NCI-H2107 (cell line): ENCODE measurements at places on chromosomes 2 and 18.

DNA sequence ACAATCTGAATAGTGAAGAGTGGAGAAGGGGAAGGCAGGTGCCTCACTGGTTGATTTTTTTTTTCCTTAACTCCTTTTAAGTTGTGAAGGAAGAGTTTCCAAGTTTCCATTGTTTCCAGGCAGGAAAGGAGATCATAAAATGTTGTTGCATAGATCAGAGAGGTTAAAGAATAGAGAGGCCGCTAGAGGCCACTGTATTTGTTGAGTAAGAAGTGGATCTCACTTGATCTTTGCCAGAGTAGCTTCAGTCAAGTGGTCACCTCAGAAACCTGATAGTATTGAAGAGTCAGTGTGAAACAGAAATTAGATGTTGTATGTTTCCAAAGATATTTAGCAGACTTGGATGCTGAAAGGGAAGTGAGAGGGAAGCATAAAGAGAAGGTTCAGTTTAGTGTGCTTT is 17.6 kb downstream of the CTNNA2 start:
- no peak for DNase-seq

GRCh38 chr2:160794926-160795325 is 301.3 kb upstream of the RBMS1 start:
- no peak for DNase-seq

GRCh38 chr2:56473524-56473923 is 289.7 kb downstream of the CCDC85A start:
- DNase-seq = no peak

DNA sequence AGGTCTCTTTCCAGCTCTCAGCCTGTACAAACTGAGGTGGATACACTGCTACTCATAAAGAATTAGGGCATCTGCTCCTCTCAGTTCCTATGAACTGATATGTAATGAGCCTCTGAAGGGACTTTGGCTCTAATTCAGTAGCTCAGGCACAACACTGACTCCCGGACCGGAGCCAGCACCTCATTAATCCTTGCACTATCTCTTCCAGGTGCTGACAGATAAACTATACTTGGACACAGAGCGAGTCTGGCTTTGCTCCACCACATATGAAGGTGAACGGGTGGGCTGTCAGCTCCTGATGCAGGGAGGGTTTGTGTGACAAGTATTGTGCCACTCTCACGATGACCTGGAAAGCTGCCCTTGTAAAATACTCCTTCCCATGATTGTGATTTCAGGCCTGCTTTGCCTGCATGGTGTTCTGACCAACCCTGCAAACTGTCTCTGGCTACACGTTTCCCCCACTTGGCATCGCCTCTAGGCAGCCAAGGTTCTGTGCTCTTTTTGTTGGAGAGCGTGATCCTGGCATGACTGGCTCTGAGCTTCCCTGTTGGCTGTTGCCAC is 111.6 kb upstream of the LMAN1 start:
- DNase-seq = no peak

GRCh38 chr18:31688606-31689005 is 4.2 kb upstream of the B4GALT6 start:
- DNase-seq = no peak

DNA sequence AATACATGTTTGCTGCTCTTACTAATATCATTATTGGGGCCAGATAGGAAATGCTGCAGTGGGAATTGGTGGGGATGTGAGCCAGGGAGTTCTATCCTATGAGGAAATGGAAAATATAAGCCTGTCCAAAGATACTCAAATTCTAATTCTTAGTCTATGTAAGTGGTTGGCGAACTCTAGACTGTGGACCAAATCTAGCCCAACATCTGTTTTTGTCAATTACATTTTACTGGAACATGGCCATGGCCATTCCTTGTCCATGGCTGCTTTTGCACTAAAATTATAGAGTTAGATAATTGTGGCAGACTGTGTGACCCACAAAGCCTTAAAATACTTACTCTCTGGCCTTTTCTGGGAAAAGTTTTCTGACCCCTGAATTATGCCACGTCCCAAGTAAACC is 113.3 kb downstream of the MGAT5 start:
- no peak for DNase-seq
